ENCODE measurements at places on chromosomes 12 and 14.

- DNase-seq, result no peak
Measured at GRCh38 chr12:70739756-70740155, 102.5 kb upstream of the PTPRB start.

GRCh38 chr12:82182601-82183190 is 175.5 kb downstream of the CCDC59 start:
- no peak for DNase-seq

GRCh38 chr12:27583981-27584380 is 60.0 kb downstream of the PPFIBP1 start:
- DNase-seq, result no peak

DNA sequence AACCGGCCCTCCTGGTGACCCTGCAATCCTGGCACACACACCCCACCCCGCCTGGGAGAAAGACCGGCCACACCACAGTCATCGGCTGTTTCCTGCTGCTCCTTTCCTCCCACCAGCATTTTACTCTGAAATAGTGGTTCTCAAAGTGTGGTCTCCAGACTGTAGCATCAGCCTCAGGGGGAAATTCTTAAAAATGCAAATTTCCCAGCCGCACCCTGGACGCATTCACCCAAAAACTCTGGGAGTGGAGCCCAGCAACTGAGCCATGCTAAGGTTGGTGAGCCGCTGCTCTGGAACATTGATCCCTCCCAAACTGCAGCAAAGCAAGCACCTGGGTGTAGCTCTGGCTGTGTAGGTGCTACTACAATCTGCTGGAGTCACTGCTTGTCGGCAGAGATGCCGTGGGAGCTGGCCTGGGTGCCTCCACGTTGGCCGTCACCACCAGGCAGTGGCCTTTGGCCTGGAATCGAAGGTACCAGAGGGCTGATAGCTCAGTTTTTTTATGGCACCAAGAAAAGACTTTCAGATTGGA is 38.4 kb upstream of the BCL2L14 start:
- DNase-seq, result no peak

- no peak for DNase-seq
Measured at GRCh38 chr12:41014643-41015020, 173.5 kb upstream of the PDZRN4 start.

DNA sequence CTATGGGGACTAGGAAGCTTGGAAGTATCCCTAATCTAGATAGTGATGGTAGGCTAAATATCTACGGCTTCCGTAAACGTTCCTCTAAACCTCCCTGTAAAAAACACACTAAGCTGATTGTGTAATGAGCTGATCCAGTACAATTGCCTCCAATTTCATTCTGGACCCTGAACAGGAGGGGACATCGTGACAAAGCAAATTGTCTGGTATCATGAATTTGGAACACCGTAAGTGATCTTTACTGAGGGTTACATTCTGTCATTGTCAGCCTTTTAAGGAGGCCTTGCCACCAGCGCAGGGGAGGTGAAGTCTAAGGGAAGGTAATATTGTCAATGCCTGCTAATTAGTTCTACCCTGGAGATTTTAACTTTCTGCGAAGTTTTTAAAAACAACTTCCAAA is 487 bp upstream of the MGST1 start:
- DNase-seq, result no peak

GRCh38 chr14:74671789-74672188 is 41.1 kb downstream of the AREL1 start:
- no peak for DNase-seq

DNA sequence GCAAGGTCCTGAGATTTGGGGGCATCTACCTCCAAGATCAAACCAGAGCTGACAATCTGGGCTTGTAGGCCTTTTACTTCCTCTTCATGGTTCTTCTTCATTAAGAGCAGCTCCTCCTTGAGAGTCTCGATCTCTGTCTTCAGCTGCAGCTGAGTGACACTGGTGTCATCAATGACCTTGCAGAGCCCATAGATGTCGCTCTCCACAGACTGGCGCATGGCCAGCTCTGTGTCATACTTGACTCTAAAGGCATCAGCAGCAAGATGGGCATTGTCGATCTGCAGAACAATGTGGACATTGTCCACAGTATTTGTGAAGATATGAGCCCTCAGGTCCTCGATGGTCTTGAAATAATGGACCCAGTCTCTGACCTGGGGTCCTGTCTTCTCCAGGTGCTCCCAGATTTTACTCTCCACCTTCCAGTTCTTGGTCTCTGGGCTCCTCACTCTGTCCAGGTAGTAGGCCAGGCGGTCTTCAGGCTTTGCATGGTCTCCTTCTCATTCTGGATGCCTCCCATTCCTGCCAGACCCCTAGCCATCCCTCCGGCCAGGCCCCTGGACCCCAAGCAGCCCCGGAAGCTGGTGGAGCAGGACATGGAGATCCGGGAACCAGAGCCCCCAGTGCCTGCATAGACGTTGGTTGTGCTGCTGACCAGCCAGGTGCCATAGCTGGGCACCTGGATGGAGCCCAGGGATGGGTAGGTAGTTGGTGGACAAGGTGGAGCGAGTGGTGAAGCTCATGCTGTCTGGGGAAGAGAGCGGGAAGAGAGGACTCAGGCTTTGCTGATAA is 141.0 kb downstream of the MSRB3 start:
- DNase-seq, result no peak

DNA sequence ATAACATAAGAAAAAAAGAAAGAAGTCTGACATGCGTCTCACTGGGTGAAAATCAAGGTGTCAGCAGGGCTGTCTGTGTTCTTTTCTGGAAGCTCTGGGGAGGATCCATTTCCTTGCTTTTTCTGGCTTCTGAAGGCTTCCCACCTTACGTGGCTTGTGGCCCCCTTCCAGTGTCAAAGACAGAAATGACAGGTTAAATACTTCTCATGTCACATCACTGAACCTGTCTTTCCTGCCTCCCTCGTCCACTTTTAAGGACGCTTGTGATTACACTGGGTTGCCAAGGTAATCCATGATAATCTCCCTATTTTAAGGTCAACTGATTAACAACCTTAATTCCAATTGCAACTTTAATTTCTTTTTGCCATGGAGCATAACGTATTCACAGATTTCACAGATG is 4.6 kb upstream of the PHC1 start:
- no peak for DNase-seq

- DNase-seq, result no peak
Measured at GRCh38 chr12:58540480-58541299, 379.6 kb downstream of the LRIG3 start.

DNA sequence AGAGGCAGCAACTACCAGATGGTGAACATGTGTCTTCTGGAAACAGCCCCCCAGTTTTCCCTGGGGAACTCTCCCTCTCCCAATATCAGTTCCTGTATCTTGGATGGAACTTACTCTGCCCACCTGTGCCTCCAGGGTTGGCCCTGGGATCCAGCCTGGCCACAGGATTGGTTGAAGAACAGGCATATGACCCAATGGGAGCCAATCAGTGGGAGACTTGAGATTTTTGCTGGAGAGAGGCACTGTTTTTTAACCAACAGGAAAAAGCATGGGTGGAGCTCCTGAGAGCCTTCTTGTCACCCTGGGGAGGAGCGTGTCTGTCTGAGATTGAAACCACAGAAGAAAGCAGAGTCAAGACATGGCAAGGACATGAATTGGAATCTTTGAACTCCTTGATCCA is 33.6 kb upstream of the COX6A1 start:
- DNase-seq, result no peak

- no peak for DNase-seq
Measured at GRCh38 chr12:88336076-88336739, 194.1 kb downstream of the TMTC3 start.

DNA sequence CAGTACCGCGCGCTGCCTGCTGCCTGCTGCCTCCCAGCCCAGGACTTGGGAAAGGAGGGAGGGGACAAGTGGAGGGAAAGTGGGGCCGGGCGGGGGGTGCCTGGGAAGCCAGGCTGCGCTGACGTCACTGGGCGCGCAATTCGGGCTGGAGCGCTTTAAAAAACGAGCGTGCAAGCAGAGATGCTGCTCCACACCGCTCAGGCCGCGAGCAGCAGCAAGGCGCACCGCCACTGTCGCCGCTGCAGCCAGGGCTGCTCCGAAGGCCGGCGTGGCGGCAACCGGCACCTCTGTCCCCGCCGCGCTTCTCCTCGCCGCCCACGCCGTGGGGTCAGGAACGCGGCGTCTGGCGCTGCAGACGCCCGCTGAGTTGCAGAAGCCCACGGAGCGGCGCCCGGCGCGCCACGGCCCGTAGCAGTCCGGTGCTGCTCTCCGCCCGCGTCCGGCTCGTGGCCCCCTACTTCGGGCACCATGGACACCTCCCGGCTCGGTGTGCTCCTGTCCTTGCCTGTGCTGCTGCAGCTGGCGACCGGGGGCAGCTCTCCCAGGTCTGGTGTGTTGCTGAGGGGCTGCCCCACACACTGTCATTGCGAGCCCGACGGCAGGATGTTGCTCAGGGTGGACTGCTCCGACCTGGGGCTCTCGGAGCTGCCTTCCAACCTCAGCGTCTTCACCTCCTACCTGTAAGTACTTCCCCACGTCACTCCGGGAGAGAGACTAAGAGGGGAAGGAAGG is at the start of gene LGR5:
Gene LGR5, plus strand, starts transcription at position 186 of the 732 bp plus-strand sequence. Its CDS starts 283 bp downstream, at position 469.
- peak; percentile 5 for DNase-seq

DNA sequence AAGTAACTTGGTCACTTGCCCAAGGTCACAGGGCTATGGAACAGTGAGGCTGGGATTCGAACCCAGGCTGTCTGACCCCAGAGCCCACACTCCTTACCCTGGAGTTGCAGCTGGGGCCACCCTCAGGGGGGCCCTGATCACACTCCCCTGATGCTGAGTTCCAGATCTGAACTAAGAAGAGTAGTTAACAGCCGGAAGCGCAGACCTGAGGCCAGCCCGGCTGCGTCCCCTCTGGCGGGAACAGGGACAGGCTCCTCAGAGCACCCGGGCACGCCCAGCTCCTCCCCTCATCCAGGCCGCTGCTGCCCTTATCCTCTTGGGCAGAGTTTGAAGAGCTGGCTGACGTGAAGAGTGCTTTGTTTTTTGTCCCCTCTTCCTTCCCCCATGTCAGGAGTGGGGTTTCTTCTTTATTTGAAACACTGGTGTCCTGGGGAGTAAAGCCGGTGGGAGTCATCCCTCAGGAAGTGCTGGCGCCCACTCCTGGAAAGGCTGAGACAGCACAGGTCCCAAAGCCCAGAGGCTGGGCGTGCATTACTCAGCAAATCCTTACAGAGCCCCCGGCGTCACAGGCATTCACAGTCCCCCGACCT is 8.7 kb downstream of the PHB2 start:
- DNase-seq, result no peak

DNA sequence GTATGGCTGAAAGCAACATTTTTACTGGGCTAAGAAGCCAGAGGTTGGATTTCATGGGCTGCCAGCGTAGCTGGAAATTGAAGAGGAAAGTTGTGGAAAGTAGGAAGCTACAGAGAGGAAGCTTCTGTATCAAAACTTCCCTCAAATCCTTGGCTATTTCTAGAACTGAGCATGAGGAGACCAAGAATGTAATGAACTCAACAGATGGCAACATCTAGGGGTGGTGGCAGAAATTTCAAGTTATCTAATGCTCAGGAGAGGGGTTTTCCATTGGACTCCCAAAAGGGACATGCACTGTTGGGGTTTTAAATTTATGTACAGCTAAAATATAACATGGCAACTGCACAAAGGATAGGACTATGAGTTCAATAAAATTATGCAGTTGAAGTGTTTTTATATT is 151.3 kb downstream of the DHRS2 start:
- DNase-seq, result no peak

- DNase-seq, result no peak
Measured at GRCh38 chr12:28868414-28868813, 280.7 kb upstream of the FAR2 start.

DNA sequence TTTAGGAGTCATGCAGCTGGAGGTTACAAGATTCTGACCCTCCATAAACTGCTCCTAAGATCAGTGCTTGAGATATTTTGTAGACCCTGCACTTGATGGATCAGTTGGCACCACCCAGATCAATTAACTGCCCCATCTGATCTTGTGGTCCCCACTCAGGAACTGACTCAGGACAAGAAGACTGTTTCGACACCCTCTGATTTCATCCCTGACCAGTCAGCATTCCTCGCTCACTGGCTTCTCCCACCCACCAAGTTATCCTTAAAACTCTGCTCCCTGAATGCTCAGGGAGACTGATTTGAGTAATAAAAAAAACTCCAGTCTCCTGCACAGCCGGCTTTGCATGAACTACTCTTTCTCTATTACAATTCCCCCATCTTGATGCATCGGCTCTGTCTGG is 360.2 kb downstream of the GALC start:
- DNase-seq, result no peak

DNA sequence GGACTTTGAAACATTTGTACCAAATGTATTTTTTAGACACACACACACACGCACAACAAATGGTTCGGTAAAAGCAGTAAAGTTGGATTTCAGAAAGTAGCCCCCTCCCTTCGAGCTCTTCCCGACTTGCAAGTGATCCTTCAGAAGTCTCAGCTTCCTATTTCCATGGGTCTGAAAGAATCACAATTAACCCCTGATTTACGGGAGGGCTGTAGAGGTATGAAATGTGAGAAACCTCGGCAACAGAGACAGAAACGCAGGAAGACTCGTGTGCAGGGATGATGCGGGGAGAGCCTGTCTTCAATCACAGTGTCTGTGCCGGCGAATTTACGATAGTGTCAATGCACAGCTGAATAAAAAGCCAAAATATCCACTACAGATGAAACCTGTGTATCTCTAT is 60.7 kb upstream of the VRK1 start:
- no peak for DNase-seq

DNA sequence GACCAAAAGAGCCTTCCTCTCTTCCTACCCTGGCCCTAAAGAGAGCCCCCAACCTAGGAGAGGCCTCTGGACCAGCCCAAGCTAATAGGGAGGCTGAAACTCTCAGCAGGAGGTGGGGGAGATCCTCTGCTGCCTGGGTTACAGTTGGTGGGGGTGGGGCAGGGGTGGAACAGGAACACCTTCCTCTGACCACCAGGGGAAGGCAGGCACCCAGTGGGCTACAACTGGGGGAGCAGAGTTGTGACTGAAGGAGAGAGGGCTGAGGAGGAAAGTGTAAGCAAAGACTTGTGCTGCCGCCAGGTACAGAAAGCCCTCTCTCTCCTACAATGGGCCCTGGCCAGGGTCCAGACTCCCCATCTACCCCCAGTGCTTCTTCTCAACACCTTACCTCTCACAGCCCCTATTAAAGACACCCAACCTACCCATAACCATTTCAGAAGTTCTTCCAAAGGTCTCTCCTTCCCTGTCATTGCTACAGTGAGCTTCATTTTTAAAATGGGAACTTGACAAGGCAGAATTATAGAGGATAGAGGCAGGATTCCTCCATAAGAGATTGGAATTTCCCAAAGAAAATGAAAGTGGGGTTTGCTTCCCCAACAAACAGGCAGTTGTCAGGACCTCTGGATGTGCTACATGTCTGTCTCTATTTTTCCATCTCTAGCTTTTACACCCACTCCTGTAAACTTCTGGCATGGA is 1.4 kb downstream of the MYO1A start:
- no peak for DNase-seq

DNA sequence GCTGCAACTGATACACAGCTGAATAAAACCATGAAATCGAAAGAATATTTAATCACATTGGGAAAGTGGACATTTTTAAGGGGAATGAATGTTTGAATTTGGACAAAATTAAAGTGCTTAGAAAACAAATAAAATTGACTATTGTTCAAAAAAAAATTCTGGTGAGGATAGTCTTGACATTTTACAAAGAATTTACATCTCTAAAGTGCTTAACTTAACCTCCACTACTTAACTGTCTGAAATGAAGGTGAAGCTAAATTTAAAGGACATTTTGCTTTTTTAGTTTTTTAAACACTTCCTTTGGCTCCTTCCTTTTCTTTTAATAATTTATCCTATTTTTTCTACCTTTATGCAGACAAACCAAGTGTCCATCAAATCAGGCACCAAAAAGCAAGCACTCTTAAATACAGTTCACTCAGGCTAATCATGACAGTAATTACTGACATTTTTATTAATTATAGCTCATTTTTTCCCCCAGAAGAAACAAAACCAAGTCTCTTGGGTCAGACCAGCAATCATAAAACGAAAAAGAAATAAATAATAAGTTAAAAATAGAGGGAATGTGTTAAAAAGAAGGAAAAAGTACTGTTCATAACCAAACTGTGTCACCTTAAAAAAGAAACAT is 5.7 kb upstream of the CCND2 start:
- no peak for DNase-seq

Measured in stimulated activated CD4-positive, alpha-beta T cell treated with anti-CD3 and anti-CD28 coated beads, TNF-alpha, amount 100 ng/mL, for 48 hours (primary cell).